ENCODE measurements at places on chromosomes 6 and 20. TPM values are rescaled to one million over a fixed set of nuclear protein-coding genes. Genes with fewer than 3 reads are reported as not detected.

Gene HLA-DOB
- polyA plus RNA-seq, result not detected

Gene TMEM244
- not detected for polyA plus RNA-seq

Gene ZC3H12D
- polyA plus RNA-seq, result 0.28 TPM

Gene TJAP1
- 34.8 TPM for polyA plus RNA-seq

Gene ME1
- 2.3 TPM for polyA plus RNA-seq

Gene KCNK16
- not detected for polyA plus RNA-seq

Measured in muscle of arm (tissue), 14 donors.